ENCODE measurements at places on chromosomes 4 and X.

DNA sequence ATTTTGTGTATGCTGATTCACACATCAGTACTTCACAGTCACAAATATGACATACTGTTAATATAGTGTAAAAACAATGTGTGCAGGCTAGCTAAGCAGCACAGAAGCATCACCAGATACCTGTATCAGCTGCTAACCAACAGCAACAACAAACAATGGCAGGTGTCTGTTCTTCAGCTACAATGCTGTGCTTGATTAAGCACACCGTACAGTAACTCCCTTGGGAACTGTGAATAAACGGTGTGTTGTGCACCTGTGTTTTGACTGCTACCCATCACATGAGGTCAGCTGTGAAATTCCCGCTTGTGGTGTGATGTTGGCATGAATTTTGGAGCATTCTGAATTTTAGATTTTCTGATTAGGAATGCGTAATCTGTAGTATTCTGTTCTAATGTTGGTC is 379.7 kb upstream of the FAT1 start:
- no peak for DNase-seq

DNA sequence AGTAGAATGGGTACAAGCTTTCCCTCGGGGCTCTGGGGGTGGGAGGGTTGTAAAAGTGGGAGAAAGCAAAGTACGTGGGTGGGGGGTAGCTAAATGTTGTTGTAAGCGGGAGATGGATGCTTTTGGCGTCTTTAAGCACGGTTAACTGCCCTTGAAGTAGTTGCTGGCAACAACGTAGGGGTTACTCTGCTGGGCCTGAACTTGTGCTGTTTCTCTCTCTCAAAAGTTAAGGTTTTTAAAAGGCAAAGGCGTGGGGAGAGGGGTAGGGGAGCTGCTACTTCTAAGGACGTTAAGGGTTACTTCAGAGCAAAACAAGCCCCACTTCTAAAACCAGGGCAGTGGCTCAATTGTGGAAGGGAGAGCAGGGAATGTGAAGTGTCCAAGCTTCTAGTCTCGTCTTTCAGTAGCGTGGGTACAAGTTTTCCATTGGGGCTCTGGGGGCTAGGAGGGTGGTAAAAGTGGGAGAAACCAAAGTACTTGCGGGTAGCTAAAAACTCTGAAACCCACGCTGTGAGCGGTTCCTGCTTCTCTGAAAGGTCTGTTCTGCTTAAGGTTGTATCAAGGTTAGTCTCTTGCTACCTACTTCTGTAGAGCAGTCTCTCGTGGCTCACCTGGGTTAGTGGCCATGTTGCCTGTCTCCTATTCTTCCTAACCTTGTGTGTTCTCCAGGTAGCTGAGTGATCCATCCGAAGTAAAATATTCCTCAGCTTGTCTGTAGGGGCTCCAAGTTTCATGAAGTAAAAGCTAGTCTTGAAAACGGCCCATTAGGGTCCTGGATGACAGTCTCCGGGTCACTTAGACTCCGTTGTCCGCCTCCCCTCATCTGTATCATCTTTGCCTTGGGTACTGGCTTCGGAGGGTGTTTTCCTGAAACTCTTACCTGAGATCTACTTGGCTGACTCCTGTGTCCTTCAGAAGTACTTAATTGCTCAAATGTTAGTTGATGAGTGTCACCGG is 1.7 kb upstream of the WDR1 start:
- DNase-seq = no peak

DNA sequence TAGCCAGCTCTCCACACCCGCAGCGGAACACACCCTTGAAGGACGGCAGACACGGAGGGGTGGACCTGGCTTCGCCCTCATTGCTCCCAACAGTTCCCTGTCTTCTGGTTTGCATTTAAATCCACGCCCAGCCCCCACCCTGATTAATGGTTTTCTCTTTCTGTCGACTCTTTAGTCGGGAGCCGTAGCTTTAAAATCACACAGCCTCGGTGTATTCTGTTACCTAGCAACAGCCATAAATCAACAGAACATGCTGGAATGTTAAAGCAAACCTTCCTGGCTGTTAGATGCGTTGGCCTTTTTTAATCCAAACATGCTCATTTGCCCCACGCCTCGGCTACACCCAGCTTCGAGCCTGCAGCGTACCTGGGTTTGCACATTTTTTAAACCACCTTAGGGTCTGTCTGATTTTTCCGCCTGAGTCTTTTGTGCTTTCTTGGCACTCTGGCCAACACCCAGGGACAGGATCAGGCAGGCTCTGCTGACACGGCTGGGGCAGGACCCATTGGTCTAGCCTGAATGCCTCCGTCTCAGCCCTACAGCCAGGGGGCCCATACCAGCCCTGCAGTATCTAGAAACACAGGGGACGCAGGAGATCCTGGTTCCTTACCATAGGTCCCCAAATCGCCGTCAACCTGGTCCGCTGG is 21.4 kb upstream of the PPP2R2C start:
- no peak for DNase-seq

DNA sequence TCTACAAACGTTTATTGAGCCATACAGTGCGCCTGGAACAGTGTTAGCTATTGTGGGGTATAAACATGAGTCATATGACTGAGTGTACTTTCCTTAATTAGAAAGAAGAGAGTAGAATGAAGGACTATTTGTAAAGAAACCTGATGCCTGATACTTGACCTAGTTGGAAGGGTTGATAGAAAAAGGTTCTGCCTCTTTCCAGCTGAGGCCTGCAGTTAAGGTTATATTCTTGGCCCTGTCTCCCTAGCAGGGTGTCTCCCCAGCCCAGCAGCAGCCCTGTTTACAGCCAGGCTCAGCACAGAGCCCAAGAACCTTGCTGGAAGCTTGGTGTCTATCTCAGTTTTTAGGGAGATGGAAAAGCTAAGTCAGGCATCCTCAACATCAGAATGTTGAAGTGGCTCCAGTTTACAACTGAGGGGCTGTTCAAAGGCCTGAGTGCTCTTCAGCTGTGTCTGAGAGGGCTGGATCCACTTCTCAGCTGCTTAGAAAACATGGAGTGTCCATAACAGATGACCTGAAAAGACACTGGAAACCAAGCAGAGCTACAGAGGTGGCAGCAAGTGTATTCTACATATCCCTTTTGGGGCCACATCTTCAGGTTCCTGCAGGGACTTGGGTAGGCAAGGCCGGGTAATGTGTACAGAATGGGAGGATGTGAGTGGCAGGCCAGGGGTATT is 21.6 kb downstream of the NYX start:
- DNase-seq = no peak

DNA sequence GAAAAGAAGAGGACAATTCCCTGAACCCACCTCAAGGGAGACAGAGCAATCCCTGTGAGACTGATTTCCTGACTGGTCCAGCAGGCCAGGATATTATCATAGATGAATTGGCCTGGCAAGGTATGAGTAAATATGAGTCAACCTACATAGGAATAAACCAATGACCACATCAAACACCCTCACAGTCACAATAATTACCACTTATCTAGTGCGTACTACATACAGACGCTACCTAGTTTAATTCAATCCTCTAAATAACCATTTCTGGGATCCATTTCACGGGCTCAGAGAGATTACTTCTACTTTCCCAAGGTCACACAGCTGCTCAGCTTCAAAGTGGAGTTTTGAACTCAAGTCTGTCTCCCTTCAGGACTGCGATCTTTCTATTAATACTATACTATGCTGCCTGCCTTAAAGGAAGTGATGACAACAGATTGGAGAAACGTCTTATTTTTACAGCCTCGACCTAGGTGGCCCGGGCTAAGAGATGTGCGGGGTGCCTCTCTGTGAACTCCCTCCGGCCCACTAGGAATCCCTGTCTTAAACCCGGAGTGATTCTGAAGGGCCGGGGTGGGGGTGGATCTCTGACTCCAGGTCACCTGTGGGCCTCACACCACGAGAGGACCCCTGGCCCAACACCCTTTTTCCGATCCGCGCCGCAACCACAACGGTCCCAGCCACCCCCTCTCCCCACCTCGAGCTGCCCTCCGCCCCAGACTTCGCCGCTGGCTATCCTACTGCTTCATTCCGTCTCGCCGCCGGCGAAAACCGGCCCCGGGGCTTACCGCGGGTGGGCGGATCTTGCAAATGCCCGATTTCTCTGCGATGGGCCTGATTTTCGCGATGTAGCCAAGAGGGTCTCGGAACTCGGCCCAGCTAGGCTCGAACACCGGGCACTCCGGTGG is 800 bp downstream of the KDM5C start:
- DNase-seq = no peak

- DNase-seq = no peak
These were observed 421.3 kb downstream of the BCOR start for GRCh38 chrX:39676434-39676833.

DNA sequence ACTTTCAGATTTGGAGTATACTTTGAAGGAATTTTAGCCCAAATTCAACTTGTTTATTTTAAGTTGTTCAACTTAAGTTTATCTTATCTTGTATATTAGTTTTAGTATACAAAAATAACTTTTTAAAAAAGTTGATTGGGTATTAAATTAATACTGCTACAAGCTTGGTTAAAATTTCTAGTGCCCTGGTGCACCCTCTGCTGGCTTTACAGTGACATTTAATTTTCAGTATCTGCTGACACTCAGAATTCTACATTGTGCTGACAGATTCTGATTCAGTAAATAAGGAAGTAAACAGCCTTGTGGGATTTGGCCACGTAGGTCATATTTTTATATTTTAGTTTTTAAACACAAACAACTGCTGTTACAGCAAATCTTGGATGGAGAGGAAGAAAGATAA is 2.9 kb downstream of the EDA start:
- no peak for DNase-seq

DNA sequence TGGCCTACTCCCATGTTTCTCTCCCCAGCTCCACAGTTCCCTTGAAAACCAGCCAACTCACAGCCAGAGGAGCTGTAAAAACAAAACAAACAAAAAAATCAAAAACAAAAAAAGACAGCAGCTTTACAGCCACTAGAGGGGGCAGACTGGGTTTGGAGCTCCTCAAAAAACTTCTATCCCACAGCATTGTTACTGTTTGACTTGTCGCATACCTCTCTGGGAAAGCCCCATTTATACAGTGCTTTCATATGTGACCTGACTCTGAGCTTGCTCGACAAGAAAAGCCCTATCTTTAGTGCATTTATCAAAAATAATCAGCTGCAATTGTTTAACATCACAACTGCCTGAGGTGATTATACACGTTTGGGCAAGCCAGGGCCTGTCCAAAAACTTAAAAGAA is 21.6 kb downstream of the TSPAN6 start:
- DNase-seq = no peak

All from D721Med (cell line).